ENCODE measurements at places on chromosomes 12 and 14.

GRCh38 chr14:103074729-103075367 is 9.2 kb upstream of the LBHD2 start:
- peak; percentile 87 for DNase-seq

DNA sequence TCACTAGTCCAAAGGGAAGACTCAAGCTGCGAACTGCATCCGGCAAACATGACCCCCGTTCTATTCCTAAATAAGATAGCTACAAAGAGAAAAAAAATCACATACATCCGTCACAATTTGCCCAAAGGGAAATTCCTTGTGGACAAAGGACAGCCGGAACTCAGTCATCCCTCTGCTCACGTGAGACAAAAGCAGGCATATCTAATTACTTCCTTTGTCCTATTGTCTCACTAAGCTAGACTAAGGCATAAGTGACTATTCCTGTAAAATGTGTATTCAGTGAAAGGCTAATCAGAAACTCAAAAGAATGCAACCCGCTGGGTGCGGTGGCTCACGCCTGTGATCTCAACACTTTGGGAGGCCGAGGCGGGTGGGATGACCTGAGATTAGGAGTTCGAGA is 27.2 kb upstream of the NINJ2 start:
- peak; percentile 21 for DNase-seq

DNA sequence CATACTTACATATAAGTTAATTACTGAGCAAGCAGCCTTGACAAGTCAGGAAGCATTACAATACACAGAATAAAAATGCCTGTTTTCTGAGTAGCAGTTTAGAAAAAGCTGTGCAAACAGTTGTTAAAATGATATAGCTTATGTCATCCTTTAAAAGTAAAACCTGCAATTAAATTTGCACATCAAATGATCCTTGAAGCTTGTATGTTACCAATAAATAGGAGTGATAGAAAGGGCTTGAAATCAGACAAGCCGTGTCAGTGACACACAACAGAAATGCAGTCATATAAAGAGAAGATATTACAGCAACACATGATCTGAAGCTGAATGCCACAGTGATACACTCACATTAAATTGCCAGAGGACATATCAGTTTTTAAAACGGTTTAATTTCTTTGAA is 70.0 kb downstream of the EPS8 start:
- DNase-seq: no peak

DNA sequence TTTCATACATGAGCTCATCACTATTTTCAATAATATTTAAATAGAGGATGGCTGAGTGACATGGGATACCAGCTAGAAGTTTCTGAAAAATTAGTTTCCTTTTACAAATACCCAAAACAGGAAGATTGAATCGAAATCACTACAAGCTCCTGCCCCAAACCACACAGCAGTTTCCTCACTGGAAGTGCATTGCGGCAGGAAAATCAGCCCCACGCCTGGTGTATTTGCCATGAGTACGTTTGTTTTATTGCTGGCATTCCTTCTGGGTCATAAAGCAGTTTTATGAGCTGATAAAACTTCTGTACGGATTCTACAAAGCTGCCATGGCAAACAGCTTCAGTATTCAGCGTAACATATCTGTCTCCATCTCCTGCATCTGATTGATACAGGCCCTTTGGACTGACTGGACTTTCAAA is 23.7 kb downstream of the CDC42BPB start:
- DNase-seq: no peak

GRCh38 chr12:24252602-24253001 is 303.1 kb upstream of the SOX5 start:
- no peak for DNase-seq

GRCh38 chr14:93089521-93090269 is 26.0 kb downstream of the ITPK1 start:
- DNase-seq: peak; percentile 15

DNA sequence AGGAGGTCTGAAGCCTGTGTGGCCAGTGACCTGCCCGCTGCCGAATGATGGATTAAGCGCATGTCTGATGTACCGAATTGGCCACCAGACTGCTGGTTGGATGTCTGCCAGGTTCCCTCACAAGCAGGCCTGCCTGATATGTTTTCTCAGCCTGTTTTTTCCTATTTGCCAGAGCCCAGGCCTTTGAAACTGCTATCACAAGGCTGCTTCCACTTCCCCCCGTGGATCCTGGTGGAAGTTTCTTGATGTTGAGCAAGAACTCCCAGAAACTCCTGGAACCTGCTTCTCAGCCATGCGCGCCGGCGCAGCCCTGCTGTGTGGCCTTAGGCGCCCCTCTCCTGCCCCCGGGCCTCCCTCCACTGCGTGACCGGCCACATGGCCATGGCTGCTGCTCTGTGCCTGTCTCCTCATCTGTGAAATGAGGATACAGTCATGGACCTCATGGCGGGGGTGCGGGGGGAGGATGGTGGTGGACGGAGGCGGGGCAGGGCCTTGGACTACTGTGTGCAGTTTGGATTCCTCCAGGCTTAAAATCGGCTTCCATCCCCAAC is 56.6 kb downstream of the CALM1 start:
- DNase-seq: peak; percentile 40

Data from kidney tubule cell (primary cell).